ENCODE measurements at places on chromosomes 4 and X.

GRCh38 chrX:153648358-153649177 is 1.6 kb downstream of the DUSP9 start:
- no peak for DNase-seq

DNA sequence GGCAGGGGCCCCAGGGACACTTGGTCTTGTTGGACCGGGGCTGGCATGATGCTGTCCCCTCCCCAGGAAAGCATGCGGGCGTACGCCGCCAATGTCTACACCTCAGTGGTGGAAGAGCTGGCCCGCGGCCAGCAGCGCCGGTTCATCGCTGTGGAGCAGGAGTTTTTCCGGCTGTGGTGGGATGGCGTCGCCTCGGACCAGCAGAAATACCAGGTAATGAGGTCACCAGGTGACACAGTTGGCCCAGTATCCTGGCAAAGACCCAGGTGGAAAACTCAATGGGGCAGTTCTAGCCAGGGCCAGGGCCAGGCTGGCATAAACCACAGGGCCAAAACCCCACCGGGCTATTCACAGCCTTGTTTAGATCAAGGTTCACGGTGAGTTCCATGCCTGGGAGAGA is 1.5 kb downstream of the MAN2B2 start:
- DNase-seq = no peak

- no peak for DNase-seq
Observed at GRCh38 chrX:53732797-53733196, 46.3 kb upstream of the HUWE1 start.

GRCh38 chr4:127586922-127587571 is 45.7 kb upstream of the INTU start:
- DNase-seq = no peak

DNA sequence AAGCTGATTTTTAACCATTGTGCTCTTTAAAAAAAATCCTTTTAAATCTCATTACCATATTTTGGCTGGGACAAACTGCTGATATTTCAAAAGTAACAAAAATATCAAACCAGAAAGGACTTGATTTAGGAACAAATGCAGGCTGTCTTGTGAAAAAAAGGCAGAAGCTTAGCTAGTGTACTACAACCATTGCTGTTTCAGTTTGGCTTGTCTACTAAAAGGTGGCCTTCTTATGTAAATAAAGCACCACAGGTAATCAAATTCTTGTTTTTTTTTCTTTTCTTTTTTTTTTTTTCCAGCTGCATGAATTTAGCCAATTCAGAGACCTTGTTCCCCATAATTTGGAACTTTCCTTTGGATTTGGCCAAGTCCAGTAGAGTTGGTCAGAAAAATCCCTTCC is 43.8 kb upstream of the MAGEA8 start:
- no peak for DNase-seq

GRCh38 chr4:76589872-76590797 is 155.1 kb downstream of the SHROOM3 start:
- no peak for DNase-seq

- DNase-seq = no peak
Observed at GRCh38 chr4:53119680-53120079, 246.2 kb downstream of the SCFD2 start.

- DNase-seq = no peak
Observed at GRCh38 chr4:95546221-95546620, 2.6 kb downstream of the UNC5C start.

- no peak for DNase-seq
Observed at GRCh38 chr4:183101956-183102480, 3.0 kb downstream of the WWC2 start.

DNA sequence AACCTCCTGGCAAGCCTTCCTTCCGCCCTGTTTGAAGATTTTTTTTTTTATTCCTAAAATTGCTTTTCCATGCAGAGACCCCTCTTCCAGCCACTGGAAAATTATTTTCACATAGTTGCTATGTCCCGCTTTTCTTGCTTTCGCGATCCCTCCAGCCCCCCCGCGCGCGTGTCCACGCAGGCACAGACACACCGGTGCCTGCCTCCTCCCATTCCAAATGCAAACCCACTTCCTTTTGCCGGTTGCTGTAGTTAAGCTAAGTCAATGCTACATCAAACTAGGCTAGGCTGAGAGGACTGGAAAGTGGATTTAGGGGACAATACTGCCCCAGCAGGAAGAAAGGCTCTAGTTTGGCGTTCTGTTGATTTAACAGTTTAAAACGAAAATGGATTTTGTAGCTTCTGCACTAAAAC is 111.0 kb downstream of the DHX15 start:
- DNase-seq = no peak

DNA sequence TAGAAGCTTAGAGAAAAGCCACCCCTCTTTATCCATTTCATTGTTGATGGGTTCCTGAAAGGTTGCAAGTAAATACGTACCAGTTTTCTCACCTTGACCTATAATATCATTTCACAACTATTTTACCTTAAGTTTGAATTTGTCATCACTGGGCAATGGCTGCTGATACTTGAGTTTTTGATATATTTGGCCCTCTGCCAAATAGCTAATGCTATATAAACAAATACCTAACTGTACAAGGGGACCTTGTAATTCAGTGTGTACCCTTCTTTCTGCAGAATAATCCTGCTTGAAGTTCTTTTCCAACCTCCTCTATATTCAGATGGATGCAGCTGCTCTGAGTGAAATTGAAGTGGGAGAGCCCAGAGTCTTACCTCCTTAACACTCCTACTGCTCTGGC is 19.0 kb upstream of the GLUD2 start:
- no peak for DNase-seq

DNA sequence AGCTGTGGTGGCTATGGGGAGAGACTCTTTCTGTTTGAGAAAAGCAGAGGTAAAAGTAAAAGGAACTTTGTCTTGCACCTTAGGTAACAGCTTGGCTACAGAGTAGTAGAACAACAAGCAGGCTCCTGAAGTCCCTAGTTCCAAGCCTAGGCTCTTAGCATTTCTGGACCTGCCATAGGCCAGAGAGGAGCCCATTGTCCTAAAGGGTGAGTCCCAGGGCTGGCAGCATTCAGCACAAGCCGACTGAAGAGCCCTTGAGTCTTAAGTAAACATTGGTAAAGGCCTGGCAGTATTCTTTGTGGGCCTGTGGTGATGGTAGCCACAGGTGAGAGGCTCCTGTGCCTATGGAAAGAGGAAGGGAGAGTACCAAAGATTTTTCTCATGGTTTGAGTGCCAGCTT is 38.2 kb downstream of the CSN3 start:
- no peak for DNase-seq

GRCh38 chr4:77437079-77437478 is 168.5 kb upstream of the CXCL13 start:
- no peak for DNase-seq

DNA sequence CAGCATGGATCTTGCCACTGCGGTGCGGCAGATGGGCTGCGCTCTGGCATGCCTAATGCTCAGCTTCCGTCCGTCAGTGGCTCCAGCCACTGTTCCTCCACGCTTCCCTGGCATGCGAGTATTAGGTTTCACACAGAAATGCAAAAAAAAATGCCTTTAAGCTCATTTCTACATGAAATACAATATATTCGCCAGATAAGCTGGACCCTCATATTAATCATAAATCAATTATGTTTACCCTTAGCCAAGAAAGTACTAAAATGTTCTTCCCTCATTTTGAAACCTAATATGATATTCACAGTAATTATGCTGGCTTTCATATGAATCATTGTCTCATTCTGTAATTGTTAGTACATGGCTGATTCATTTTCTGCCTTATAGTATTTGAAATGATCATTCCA is 115.5 kb upstream of the FAM241A start:
- no peak for DNase-seq

DNA sequence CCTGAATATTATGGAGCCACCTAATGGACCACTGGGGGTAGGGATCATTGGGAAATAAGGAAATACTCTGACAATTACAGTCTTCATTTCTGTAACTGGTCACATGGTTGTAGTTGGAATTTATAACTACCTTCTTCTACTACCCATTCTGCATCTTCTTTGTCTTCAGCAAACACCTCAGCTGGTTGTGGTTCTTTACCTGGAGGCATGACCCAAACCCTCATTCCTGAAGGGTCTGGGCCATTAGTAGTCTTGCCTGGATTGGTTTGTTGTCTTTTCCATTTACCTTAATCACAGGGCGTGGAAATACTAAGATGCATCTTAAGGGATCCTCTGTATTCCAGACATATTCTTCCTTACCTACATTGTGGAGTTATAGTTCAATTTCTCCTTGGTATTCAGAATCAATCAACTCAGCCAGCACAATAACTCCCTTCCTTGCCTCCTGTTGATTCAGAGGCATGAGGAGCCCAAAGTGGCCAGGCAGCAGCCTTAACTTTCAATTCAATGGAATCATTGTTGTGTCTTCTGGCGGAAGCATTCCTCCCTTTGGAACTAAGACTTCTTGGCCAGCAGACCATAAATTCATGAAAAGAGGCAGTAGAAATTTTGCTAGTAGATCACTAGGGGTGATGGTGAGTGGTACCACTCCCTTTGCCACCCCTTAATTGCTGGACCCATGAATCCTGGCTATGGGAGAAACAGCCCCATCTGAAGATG is 75.7 kb upstream of the RAP2C start:
- no peak for DNase-seq

GRCh38 chr4:27791640-27792039 is 931.0 kb downstream of the STIM2 start:
- DNase-seq = no peak

Measured in stimulated activated CD8-positive, alpha-beta memory T cell treated with anti-CD3 and anti-CD28 coated beads, Interleukin-4, amount 100 ng/mL, for 1 hour (primary cell).